ENCODE measurements at places on chromosomes 6 and 20.

DNA sequence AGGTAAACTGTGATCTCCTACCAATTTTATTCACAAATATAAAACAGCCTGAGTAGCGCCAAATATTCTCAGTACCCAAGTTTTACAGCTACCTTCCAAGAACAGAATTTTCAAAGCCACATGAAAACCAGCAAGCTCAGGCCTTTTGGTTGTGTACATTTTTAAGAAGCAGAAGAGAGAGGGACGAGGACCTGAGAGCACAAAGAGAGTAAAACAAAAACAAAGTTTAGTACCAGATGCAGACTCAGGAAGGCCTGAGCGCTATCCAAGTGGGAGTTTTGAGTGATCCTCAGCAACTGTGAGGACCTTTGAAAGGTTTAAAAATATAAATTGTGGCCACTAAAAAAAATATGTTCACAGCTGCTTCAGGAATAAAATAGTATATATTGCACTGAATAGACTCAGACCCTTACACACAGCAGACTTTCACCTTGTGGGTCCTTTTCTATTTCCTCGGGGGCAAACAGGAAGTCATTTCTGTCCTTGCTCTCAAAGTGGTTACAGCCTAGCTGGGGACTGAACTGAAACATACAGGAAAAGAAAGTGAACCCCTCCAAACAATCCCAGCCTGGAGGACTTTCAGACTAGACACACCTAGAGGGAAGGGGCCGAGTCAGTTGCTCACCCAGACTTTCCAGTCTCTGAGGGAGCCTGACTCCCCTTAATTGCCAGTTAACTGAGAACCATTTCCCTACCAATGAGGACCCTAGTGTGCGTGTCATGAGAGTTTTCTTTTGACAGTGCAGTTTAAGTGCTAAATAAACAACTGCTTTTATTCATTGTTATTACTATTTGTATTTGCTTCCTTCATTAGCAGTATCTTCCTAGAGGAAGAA, 48.5 kb upstream of the NT5E start:
- DNase-seq: no peak

DNA sequence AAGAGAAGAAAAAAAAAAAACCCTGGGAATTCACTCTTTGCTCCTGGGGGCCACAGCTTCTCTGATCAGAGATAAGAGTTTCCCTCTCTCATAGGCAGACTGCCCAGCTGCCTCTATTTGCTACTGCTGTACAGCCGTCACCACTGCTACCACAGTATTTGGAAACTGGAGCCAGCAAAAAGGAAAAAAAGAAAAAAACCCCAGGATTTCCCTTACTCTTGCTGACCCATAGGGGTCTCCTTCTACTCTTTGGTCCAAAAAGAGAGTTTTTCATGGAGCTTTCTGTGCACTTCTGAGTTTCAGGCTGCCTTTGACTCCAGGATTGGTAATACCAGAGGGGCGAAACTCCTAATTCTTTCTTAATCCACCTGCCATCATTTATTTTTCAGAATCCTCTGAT, 89.7 kb downstream of the MDGA1 start:
- no peak for DNase-seq

- DNase-seq: peak; percentile 38
Measured at GRCh38 chr6:135182071-135183001, 1.2 kb downstream of the MYB start.

GRCh38 chr20:50433001-50433761, 77.0 kb upstream of the PTPN1 start:
- no peak for DNase-seq

DNA sequence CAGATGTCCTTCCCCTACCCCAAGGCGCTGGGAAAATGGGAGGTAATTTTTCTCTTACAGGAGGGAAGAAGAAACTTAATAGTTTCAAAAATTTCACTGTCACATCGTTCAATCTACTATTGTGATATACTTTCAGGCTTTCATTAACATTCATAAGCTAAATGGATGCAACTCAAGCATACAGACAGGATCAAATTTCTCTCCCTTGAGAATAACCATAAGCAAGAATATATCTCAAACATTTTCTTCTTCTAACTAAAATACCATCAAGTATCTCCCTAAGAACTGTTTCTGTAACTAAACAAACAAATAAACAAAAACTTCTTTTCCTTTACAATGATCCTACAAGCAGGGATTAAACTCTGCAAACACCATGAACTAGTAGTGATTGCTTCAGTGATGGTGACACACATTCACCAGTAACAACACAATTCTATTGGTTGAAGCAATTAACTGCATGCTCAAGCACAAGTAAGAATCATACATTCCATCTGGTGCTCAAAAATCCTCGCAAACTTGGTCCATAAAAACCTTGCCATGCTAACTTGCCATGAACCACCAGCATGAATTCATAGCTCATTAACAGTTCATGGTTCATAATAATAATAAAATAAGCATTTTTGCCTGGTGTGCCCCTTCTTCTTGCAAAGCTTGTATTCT, 183.8 kb downstream of the PTPRK start:
- no peak for DNase-seq

- DNase-seq: no peak
Measured at GRCh38 chr20:14879839-14880238, 542.4 kb upstream of the FLRT3 start.

GRCh38 chr20:33915726-33916331, 77.9 kb upstream of the RALY start:
- peak; percentile 57 for DNase-seq

DNA sequence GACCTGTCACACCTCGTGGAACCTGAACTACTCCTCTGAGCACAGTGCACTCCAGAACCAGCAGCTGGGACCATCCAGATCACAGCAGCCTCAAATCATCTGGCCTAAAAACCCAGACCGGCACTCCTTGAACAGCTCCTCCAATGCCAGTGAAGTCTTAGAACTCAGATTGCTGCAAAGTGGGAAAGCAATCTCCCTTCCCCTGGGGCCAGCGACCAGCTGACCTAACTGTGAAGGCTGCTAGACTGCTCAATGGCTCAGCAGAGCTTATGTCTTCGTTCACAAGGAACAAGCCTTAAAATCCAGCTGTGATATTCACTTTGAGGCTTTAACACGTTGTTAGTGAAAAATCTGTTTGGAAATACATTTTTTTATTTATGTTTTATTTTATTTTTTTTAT, 243.2 kb downstream of the ANKRD60 start:
- no peak for DNase-seq

- peak; percentile 94 for DNase-seq
Measured at GRCh38 chr20:62121776-62122653, at the start of gene LSM14B. LSM14B (plus strand) TSS chr20:62122475; CDS start chr20:62122667, 192 bp downstream.

DNA sequence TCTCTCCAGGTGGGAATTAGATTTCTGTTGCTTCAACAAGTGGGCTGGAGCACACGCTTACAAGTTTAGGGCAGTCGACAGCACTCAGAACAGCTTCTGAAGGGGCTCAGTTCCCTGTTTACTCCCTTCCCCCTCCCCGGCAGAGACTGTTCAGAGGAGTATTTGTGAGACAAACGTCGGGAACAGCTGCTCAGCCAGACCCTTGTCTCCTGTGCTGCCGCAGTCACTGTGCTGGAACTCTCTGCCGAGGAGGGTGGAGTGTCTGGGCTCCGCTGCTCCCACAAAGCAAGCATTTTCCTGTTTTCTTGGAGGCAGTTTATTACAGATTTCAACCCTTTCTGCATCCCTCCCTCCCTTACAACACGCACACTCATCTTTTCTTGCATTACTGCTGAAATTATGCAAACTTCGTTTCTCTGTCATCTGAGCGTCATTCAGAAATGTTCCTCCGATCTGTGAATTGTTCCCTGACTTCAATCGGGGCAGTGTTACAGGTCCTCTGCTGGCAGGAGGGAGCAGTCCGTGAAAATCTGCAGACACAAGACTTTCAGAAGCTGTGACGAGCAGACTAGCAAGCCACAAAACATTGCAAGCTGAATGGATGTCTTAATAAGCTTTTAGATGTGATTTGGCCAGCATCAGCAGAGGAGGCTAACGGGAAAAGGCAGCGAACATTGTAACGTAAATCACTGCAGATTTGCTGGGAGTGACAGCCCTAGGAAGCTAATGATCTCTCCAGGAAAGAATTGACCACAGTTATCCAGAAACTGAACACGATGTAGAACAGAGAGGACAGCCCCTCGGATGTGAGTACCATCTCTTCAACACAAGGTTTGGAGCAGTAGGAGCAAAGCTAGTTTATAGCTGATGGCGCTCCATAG, 76.2 kb downstream of the LYRM2 start:
- no peak for DNase-seq

GRCh38 chr20:43543138-43543537, 15.7 kb upstream of the SGK2 start:
- no peak for DNase-seq

- no peak for DNase-seq
Measured at GRCh38 chr6:158324136-158324535, 11.9 kb downstream of the TULP4 start.

DNA sequence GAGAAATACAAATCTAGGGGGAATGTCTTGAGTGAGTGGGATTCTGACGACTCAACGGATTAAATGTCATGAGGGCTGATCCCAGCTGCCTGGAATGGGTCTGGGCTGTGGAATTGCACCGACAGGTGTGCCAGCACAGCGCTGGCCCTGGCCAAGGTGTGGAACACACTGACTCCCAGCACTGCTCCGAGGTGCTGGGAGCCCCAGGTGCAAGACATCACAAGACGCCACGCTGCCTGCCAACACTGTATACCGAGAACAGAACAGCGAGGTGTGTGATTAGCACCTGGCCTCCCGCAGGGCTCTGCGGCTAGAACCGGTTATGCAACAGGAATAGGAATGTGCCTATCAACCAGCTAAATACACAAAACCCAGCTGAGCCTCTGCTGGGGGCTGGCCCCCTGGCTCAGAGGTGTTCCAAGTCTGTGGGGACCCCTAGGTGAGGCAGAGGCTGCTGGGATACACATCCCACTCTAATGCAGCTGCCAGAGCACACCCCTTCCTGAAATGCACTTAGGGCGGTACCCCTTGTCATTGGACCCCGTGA, 24.8 kb upstream of the APMAP start:
- no peak for DNase-seq

DNA sequence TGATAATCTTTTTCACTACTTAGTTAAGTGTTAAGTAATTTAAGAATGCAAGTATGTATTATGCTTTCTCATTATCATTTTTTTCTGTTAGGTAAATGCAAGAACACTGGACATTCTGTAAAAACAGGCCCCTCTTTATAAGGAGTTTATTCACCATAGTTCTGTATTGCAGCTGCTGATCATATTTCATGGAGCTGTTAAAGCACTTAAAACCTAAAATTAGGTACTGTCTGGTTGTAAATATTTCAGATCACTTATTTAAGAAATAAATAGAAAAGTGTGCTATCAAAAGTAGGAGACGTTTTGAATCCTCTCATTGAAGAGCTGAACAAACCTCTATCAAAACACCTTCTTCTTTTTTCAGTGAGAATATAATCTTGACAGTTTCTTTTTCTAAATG, 3.9 kb downstream of the EYA4 start:
- DNase-seq: no peak

DNA sequence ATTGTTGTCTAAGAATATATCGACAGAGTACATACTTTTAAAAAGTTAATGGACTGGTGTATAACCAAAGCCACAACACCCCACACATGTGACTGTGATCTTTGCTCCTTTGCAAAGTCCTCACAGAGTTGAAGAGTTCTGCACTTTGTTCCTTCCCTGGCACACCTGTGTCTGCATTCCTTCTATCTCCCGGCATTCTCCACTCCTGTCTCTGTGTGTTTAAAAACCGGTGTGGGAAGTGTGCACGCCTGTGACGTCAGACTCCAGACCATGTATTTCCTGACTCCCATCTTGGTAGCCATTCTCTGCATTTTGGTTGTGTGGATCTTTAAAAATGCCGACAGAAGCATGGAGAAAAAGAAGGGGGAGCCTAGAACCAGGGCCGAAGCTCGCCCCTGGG, at the start of gene IYD:
Gene IYD, plus strand, starts transcription at position 251 of the 400 bp plus-strand sequence. Its CDS starts 20 bp downstream, at position 271.
- DNase-seq: no peak

DNA sequence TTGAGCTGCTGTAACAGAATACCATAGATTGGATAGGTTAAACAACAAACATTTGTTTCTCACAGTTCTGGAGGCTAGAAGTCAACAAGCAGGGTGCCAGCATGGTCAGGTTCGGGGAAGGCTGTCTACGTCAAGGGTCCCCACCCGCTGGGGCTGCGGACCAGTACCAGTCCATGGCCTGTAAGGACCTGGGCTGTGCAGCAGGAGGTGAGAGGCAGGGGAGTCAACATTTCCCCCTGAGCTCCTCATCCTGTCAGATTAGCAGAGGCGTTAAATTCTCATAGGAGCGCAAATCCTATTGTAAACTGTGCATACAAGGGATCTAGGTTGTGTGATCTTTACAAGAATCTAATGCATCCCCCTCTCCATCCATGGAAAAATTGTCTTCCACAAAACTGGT, 3.8 kb downstream of the ADGB start:
- DNase-seq: no peak

DNA sequence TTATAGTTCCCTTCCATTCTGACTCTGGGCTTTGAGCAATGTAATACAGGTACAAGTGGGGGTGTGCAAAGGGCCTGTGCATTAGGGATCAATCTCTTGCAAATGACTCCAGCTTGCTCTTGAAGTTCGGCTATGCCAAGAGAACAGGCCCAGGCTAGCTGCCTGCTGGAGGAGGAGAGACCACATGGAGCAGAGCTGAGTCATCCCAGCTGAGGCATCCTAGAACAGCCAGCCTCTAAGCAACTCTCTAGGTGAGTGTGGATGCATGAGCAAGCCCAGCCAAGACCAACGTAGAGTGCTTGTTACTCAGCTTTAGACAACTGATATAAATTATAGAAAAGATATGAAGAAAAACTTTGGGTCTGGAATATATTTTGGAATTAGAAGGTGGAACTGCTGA, 47.6 kb upstream of the RBM24 start:
- no peak for DNase-seq

DNA sequence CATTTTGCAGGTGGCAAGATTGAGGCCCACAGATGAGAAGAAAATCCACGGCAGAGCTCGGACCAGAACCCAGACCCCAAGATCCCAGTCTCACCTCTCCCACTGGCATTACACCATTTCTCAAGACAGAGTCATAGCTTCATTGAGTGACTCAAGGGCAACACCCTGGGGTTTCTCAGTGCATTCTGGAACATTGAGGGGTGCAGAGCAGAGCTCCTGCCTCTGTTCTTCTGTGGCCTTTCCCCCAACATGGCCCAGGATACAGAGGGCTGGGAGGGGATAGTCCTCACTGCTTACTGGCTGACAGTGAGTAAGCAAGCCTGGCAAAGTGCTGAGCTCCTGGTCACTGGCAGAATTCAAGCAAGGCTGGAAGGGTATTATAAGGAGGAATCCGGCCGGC, 74.0 kb downstream of the MDGA1 start:
- DNase-seq: no peak

GRCh38 chr20:52145587-52145986, 46.0 kb downstream of the ZFP64 start:
- DNase-seq: no peak
